T-helper 2 cell (primary cell): ENCODE measurements at places on chromosomes 7 and 10.

- no peak for DNase-seq
These were observed 87.9 kb downstream of the ACTR3B start for GRCh38 chr7:152847386-152847908.

GRCh38 chr10:102691285-102692066 is 22.7 kb downstream of the ARL3 start:
- no peak for DNase-seq

DNA sequence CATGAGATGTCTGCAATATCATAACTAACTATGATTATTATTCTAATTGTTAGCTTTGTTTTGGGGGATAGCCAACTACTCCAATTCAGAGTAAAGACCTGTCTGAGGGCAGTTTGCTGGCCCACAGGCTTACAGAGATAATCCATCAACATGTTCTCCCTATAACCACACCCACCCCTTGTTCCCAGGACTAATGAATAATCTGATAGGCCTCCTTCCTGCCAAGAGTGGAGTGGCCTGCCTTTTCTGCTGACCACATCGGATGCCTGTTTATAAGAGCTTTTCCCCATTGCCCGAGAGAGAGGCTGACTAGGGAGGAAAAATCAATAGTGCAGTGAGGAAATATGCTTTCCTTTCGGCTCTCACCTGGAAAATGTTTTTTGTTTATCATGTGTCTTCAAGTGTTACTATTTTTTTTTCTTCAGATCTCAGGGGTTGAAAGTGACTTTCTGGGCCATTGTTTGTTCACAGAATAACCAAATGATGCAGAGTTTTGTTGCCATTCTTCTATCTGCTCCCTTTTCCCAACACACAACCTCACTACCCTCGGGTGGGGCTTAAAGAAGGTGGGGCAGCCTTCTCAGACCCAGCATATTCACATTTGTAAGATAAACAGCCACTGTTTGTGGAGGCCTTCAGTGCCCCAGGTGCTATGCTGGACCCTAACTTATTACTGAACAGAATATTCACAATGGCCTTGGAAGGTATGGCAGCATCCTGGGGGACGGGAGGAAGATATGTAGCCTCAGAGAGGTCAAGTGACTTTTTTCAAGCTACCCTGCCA is 38.4 kb downstream of the PLPP4 start:
- no peak for DNase-seq

GRCh38 chr7:133054162-133054840 is 27.6 kb downstream of the CHCHD3 start:
- no peak for DNase-seq

DNA sequence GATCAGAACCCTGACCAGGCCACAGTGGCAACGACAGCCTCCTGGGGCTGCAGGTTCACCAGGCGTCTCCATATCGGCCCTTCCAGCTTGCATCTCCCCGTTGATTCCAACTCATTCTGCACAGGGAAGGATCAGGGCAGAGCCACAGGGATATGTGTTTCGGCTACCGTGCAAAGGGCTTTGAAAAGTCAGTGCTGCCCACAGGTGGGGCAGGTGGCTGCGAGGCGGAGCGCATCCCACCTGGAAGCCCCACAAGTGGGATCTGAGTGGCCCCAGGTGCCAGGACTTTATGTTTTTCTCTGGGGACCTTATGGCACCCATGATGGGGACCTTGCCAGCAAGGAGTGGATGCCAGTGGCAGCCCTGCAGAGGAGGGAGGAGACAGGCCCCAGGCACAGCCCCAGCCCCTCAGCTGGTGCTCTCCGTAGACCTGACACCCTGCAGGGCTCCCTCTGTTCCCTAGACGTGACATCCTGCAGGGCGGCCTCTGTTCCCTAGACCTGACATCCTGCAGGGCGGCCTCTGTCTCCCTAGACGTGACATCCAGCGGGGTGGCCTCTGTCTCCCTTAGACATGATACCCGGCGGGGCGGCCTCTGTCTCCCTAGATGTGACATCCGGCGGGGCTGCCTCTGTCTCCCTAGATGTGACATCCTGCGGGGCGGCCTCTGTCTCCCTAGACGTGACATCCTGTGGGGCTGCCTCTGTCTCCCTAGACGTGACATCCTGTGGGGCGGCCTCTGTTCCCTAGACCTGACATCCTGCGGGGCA is 189.4 kb downstream of the ELFN1 start:
- DNase-seq = no peak

DNA sequence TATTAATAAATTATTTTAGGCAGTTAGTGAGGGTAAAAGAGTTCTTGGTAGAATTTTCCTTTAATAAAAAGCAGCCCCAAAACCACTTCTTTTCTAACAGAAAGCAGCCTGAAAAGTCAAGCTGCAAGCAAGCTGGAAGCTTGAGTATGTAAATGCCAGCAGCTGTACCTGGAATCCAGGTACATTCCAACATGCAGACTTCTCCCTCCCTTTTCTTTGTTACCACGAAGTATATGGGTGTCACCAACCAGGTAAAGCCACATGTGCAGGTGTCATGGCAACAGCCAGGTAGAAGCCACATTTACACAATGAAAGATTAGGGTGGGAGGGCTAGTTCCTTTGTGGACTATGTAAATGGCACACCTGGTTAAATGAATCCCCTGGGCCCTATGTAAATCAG is 114.6 kb downstream of the EPC1 start:
- DNase-seq = no peak

- no peak for DNase-seq
These were observed 210.5 kb downstream of the BICC1 start for GRCh38 chr10:58723186-58723585.

GRCh38 chr10:76432016-76433012 is 1000.9 kb downstream of the LRMDA start:
- no peak for DNase-seq

DNA sequence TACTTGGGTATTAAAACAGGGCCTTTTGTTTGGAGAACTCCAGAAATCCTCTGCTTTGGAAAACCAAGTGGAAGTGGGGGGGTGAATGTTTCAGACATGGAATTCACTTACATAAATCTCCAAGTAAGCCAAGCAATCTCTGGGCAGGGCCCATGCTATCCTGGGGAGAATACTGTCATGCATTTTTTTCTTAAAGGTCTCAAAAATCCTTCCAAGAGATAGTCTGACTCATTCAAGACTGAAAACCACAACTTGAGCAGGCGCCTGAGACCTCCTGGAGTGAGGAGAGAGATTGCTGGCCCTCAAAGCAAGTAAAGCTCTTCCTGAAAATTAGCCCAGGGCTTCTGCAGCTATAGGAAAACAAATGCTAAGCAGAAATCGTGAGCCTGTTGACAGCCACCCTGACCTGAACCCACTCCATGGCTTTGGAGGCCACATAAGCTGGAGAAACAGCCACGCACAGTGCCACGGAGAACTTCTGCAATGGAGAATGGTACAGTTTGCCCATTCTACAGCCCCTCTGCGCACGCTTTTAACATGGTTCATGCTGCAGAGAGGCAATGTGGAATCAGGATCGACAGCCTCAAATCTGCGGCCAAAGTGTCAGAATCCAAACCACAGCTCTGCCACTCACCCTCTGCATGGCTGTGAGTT is 203.1 kb upstream of the AUTS2 start:
- no peak for DNase-seq

DNA sequence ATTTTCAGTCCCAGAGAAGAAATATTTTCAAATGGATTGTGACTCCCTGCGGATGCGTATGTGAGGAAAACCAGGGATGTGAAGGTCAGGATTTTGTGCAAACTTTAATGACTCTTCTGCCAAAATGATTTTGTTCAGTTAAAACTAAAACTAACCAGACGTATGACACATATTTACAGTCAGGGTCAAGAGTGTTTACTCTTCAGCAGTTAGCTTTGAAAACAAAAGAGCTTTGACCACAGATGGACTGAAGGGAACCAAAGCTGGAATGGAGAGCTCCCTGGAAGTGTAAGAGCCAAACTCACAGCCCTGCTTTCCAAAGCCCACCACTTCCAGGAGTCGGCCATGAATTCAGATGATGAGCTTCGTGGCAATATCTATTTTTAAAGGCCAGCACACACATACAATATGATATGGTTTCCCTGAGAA is 15.5 kb downstream of the SVIL start:
- no peak for DNase-seq

GRCh38 chr7:139108266-139109187 is 993 bp downstream of the ZC3HAV1 start:
- peak; percentile 38 for DNase-seq

DNA sequence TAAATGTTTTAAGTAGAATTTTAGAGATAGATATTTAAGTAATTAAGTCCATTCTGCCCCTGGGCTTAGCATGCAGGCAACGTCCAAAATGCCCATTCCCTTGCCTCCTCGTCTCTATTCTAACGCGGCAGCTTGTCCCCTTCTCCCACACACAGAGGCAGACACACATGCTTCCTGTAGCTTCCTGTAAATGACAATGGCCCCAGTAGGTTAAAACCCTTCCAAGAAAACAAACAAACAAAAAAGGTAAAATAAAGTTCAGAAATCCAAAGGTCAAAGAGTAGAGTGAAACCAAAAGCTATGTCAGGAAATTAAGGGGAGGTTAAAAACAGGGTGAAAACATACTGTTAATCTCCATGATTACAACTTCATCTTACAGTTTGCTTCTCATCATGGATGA is 857.6 kb downstream of the GATA3 start:
- DNase-seq = no peak

DNA sequence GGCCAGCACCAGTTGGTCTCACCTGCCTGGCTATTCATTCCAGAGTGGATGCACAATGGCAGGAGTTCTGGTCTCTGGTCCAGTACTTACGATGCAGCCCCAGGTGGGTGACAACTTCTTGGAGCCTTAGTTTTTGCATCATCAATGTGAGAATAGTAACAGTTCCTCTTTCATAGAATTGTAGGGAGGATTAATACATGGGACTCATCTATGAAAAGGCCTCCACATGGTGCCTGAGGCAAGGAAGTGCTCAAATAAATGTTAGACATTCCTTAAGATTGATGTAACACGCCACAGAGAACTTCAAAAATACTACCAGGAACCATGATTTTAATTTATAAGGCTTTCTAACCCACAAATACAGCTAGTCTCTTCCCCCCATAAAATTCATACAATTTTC is 120.1 kb upstream of the CHST15 start:
- no peak for DNase-seq

- no peak for DNase-seq
These were observed 13.6 kb downstream of the DGKB start for GRCh38 chr7:14888962-14889361.

GRCh38 chr7:114976666-114977065 is 54.8 kb downstream of the MDFIC start:
- no peak for DNase-seq

GRCh38 chr7:77352665-77353406 is 63.3 kb downstream of the GSAP start:
- peak; percentile 30 for DNase-seq

DNA sequence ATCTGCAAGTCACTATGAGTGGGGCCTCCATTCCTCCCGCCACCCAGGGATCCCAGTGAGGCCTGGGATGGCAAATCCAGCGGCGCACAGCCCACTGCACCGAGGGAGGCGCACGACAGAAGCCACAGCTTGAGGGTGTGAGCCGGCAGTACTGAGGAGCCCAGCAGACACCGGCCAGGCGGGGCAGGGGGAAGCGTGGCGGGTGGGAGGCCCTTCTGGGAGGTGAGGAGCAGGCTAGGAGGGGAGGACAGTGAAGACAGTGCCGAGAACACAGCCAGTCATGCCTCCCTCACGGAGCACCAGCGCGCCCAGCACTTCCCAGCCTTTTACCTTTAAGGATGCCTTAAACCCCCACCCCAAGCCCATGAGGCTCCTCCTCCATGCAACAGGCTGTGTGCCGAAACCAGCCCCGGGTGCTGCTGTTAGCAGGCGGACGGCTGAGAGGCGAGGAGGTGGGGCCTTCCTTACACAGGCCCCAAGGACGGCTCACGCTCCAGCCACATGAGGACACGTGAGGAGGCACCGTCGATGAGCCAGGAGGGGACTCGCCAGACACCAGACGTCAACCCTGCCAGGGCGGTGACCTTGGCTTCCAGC is 258.5 kb downstream of the PTPRN2 start:
- DNase-seq = no peak

- no peak for DNase-seq
These were observed 168.9 kb downstream of the SLIT1 start for GRCh38 chr10:97016728-97017473.

DNA sequence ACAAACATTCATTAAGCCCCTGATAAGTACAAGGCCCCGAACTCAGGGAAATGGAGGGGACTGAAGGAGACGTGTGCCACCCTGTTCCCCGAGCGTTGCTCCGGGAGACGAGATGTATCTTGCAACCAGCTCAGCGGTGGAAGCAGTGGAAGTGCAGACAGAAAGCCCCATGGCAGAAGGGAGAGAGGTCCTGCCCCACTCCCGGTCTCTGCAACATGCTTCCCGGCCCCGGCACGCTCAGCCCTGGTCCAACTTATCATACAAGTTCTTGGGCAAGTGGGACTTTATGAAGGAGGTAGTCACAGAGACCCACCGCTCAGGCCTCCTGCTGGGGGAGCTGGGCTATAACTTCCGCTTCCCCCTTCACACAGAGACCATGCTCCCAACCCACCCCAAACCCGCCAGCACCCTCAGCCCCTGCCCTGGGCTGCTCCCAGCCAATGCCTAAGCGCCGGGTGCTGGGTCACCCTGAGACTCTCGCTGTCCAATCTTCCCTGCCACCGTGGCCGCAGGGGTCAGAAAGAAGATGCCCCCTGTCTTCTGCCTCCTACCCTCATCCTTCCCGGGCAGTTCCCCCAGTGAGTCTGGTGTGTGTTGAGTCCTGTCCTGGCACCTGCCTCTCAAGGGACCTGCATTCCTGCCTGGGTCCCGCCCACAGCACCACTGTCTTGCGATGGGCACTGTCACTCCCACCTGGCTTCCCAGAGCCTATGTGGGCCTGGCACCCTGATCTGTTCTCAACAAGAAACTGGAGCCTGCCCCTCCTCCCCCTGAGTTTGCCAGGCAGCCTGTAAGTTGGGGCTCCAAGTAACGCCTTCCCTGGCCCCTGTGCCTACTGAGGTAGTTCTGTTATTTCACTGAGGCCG is 157.7 kb downstream of the PRKAG2 start:
- DNase-seq = no peak

DNA sequence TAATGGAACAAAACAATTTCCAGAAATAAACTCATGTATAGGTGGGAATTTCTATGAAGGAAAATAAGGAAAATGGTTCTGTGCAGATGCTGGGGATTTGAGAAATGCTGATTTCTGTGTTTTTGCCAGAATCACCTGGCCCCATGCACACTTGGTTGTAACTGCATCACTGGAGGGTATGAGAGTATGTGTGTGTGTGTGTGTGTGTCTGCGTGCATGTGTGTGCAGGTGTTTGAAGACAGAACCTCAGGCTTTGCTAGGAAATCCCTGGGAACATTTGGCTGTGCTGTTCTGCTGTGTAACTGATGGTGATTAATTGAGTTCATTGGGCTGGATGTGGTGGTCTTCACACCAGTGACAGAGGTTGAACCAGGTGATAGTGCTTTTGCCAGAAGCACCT is 141.6 kb downstream of the CAMK1D start:
- no peak for DNase-seq

GRCh38 chr7:159031135-159031701 is 113.4 kb downstream of the VIPR2 start:
- no peak for DNase-seq

DNA sequence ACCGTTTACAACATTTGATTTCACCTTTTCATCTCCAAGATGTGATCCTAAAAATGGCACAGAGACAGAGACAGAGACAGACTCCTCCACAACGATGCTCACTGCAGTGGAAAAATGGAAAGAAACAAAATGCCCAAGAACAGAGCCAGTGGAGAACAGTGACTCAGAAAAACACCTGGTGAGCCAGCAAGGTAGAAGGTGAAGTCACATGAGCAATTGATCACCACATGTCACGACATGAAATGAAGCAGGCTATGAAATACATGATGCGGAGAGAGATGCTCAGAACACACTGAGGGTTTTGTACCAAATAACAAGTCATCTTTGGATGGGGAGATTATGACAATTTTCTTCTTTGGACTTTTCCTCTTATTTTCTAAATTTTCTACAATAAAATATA is 3.5 kb downstream of the MSMB start:
- no peak for DNase-seq

GRCh38 chr7:30175636-30176147 is 40.9 kb downstream of the MTURN start:
- no peak for DNase-seq
